ENCODE measurements at places on chromosomes 7 and 10. TPM values are rescaled to one million over a fixed set of nuclear protein-coding genes. Genes with fewer than 3 reads are reported as not detected.

- DNase-seq = no peak
Measured at GRCh38 chr10:14409247-14409646, 78.5 kb upstream of the FRMD4A start.

MMD2 gene
- not detected for total RNA-seq

GRCh38 chr7:157816526-157817250 lies 479.9 kb downstream of the DNAJB6 start:
- DNase-seq = no peak

- peak; percentile 68 for DNase-seq
Measured at GRCh38 chr10:61791216-61791615, 110.3 kb upstream of the ARID5B start.

GRCh38 chr7:149833495-149834130 lies 4.6 kb upstream of the ZNF862 start:
- no peak for DNase-seq

GRCh38 chr7:22039670-22040069 lies 94.0 kb upstream of the CDCA7L start:
- DNase-seq = no peak

TAC1 gene
- total RNA-seq = not detected

DNA sequence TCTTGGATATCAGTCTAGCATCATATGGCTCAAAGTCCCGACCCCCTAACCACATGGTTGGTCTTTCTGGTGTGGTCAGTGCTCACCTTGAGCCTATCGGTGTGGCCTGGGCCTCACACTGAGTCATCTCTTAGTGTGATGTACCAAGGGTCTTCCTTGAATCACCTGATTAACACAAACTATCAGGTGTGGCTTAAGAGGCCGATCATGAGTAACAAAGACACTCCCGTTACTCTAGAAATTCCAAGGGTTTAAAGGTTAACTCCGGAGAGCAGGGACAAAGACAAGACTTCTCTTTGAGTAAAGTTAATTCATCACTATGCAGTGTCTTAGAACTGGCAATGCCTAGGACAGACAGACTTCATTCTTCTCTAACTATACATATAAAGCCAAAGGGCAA lies 52.3 kb upstream of the ARMC3 start:
- no peak for DNase-seq

FANK1 gene
- 9.7 TPM for total RNA-seq

PIK3AP1 gene
- 9.3 TPM for total RNA-seq

C7orf33 gene
- not detected for total RNA-seq

OPN1SW gene
- total RNA-seq = not detected

HOXA4 gene
- not detected for total RNA-seq

DNA sequence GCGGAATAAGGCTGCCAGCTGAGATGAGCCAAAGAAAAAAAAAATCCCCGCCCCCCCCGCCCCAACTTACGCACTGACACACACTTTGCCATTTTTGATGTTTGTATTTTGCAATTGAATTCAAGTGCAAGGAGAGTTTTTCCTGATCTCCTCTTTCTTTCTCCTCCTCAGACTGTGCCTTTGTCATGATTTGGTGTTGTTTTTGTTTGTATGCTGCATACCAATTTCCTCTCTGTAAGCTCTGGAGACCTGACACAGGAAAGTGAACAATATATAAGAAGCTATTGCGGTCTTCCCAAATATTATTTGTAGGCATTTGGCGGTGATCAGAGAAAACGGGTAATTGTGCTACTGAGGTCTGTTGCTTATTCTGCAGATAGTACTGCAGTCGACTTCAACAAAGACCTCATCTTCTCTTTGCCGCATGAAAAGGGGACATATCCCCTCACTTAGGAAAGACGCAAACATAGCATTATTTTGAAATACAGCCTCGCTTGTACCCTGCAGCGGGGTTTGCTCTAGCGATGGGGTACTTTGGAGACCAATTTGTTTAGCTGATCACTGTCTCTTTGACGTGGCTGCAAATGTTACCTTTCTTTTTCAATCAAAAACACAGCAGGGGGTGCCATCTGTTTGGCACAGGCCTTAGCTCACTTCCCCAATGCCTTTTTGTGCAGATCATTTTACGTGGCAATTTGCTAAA lies 206.6 kb downstream of the SKAP2 start:
- DNase-seq = no peak

TRPV5 gene
- total RNA-seq = not detected

VOPP1 gene
- total RNA-seq = 133 TPM

DNA sequence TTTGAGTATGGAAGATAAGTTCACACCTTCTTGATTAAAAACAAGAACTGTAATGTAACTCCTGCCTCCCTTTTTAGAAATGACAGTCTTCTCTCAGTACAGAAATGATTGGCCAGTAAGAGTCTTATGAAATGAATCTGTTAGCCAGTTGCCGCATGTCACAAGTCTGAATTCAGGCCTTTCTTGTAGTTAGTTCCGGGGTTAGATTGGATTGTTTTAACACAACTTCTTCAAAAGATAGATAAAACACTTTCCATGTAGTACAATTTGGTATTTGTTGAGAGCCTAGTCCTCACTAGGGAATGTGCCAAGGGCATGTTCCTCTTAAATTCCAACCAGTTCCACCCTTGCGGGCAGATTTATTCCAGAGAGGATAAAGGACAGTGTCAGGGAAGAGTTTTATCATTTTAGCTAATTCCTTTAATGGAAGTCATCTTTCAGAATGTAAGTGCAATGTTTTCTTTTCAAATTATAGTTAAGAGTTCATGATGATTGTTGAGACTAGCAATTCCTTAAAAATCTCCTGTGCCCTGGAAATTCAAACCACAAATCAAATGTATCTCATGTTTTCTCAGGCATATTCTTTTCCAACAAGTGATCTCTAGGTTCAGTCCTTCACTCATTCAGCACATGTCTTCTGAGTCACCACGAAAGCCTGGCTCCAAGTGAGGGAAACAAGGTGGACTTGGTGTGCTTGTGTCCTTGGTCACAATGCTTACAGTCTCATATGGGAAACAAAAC lies 4.1 kb downstream of the FHIP2A start:
- DNase-seq = peak; percentile 97

DNA sequence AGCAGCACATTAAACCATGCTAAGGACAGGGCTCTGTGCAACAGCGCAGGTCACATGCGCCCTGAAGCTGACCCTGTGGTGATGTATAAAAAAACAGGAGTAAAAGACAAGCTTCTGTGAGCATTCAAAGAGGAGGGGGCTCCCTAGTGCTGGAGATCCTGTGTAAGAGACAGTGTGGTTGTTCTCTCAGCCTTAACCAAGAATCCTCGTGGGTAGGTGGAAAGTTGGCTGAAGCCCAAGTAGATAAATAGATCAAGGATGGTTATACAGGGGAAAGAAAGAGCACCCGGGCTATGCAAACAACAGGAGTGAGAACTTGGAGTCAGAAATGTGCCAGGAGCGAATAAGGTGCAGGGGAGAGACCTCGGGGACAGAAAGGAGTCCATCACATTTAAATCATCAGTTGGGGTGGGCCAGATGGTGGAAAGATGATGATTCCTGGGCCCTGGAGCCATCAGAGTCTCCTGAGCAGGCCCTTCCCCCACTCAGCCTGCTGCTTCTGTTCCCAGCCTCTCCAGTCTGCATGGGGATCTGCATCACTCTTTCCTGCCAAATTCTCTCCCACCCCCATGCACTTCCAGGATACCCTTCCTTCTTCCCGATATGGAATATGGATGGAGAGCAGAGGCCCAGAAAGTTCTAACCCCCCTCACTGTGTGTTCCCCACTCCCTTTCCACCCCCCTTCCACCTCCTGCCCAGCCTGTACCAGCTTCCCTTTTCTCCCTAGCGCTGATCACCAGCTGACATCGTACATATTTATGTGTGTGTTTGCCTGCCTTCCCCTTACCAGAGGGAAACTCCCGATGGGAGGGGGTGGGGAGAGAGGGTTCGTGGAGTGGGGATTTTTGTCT lies 78.1 kb upstream of the PRR15 start:
- no peak for DNase-seq

CHAT gene
- 1.00 TPM for total RNA-seq

DNA sequence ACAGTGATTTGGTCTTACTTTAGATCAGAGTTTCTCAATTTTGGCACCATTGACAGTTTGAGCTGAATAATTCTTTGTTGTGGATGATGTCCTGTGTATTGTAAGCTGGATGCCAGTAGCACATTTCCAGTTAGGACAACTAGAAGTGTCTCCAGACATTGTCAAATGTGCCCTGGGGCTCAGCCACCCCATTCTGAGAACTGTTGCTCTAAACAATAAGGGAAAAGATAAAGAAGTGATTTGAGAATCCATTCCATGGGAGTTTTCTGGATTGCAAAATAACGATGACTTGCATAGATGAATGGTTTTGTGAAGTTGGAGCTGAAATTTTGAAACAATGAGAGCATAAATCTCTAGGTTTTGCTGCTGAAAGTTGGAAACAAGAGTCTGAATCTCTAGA lies 44.6 kb downstream of the NUP205 start:
- DNase-seq = peak; percentile 7

- no peak for DNase-seq
Measured at GRCh38 chr10:94223702-94224370, 138.9 kb downstream of the NOC3L start.
